ENCODE measurements at places on chromosomes 2 and 18.

DNA sequence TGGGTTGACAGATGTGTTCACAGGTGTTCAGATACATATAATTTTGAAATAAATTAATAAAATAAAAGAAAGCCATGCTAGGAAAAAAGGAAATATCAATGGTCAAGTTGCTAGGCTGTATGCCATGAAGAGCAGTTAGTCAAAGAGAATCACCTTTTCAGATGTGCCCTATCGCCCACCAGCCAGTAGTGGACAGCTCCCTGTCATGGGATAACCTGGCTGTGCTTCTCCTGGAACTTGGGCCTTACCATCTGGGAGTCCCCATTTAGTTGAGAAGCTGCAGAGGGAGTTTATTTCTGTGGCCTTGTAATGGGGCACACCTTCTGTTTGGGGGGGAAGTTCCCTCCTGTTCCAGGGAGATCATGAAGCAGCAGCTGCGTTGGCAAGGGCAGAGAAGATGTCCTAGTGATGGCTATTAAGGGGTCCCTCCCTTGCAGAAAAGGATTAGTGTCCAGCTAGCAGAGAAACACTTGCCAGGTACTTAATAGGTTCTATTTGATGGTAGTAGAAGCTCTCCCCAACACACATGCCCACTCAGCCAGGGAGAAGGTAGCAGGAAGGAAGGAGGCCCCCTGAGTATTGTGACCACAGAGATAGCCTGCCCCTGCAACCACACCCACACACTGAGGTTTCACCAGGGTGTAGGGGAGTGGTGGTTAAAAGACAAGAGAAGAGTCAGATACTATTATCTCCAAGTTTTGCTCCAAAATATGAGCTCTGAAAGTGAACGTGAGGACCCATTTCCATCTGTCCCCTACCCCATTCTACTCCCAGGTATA, 117.7 kb downstream of the B3GNT2 start:
- no peak for DNase-seq

DNA sequence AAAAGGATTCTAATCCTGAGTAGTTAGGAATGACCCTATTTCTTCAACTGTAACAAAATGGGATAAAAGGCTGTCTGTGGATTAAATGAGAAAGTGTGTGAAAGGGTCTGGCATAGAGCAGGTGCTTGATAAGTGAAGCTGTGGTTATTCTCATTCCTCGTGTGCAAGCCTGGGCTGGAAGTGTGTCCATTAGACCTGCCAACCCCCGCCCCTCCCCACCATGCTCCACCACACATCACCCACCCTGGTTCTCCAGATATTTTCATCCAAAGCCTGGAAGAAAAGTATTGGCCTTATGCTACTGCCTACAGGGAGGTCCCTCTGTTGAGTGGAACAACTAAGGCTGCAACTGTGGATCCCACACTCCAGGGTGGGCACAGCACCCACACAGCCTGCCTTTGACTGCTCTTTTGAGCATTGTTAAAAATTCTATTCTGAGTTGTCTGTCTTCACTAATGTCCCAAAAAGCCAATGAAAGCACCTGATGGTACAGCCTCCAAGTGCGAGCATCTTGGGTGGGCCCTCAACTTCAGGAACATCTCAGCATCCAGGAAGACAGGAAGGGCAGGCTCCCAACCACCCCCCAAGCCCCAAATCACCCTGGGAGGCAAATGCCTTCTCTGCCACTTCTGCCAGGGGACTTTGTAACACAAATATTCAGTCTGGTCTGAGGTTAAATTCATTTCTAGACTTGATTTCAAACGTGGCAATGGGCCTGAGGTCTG, 102.8 kb upstream of the PPP1CB start:
- DNase-seq: no peak

- no peak for DNase-seq
Measured at GRCh38 chr18:23872701-23873550, 141.6 kb upstream of the TTC39C start.

DNA sequence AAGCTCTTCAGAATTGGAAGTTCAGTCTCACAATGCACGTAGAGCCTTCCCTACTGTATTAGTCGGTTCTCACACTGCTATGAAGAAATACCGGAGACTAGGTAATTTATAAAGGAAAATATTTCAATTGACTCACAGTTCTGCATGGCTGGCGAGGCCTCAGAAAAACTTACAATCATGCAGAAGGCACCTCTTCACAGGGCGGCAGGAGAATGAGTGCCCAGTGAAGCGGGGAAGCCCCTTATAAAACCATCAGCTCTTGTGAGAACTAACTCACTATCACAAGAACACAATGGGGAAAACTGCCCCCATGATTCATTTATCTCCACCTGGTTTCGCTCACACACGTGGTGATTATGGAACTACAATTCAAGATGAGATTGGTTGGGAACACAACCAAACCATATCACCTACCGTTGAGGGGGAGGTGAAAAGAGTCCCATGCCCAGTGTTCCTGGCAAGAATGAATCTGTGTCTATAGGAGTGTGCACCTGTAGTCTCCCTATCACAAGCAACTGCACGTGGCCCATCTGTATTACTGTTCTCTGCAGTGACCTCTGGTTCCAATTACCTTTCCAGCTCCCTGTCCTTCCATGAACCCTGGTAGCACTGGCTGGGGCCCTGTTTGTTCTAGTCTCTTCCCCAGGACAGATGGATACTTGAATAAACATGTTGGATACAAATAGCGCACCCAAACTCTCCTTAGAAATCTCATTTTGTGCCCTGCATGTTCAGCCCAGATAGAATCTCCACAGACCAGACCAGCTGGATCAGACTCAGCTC, 44.4 kb upstream of the ATL2 start:
- no peak for DNase-seq

DNA sequence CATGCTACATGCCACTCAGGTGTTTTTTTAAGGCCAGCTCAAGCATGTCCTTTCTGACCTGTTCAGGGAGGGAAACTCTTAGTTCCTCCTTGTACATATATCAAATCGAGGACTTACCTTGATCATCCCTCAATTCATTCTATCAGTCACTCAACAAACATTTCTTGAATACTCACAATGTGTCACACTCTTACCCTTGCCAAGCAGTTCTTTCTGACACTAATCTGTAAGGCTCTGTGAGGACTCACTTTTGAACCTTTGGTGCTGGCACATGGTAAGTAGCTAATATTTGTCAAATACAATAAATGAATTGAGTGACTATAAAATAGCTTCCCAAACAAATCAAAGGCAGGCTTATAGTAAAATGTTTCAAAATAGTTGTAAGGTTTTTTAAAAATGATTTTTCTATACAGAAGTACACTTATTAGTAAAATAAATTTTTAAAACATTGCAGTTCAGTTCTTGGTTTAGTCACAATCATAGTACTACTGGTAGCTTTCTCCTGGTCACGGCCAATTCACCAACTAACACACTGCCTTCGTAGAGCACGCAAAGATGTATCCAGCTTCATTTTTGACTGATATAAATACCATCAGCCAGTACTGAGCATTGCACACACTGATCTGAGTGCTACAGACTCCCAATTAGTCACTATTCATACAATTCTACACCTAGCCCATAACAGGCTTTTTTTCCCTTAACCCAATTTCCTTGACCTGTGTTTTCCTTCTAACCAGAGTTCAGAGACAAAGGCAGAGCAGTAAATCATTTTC, 50.9 kb downstream of the ZEB2 start:
- DNase-seq: no peak

GRCh38 chr2:80080957-80081356, 223.6 kb downstream of the LRRTM1 start:
- no peak for DNase-seq

GRCh38 chr2:43803113-43803512, 29.3 kb downstream of the DYNC2LI1 start:
- no peak for DNase-seq

GRCh38 chr2:73112026-73112912, 479 bp downstream of the RAB11FIP5 start:
- no peak for DNase-seq

- DNase-seq: no peak
Measured at GRCh38 chr2:241213041-241213440, 24.6 kb downstream of the ANO7 start.

- DNase-seq: no peak
Measured at GRCh38 chr18:44871771-44872170, 191.1 kb downstream of the SETBP1 start.

- no peak for DNase-seq
Measured at GRCh38 chr2:238985931-238986446, 138.1 kb downstream of the TWIST2 start.

- DNase-seq: no peak
Measured at GRCh38 chr2:109052922-109053321, 63.9 kb upstream of the EDAR start.

GRCh38 chr18:21741562-21742314, 1.1 kb downstream of the MIB1 start:
- DNase-seq: peak; percentile 46

GRCh38 chr2:139293992-139294548, 513.9 kb upstream of the NXPH2 start:
- no peak for DNase-seq

- DNase-seq: no peak
Measured at GRCh38 chr2:177551989-177552421, 159.4 kb downstream of the AGPS start.

- DNase-seq: no peak
Measured at GRCh38 chr2:216119986-216120385, 10.8 kb downstream of the XRCC5 start.

DNA sequence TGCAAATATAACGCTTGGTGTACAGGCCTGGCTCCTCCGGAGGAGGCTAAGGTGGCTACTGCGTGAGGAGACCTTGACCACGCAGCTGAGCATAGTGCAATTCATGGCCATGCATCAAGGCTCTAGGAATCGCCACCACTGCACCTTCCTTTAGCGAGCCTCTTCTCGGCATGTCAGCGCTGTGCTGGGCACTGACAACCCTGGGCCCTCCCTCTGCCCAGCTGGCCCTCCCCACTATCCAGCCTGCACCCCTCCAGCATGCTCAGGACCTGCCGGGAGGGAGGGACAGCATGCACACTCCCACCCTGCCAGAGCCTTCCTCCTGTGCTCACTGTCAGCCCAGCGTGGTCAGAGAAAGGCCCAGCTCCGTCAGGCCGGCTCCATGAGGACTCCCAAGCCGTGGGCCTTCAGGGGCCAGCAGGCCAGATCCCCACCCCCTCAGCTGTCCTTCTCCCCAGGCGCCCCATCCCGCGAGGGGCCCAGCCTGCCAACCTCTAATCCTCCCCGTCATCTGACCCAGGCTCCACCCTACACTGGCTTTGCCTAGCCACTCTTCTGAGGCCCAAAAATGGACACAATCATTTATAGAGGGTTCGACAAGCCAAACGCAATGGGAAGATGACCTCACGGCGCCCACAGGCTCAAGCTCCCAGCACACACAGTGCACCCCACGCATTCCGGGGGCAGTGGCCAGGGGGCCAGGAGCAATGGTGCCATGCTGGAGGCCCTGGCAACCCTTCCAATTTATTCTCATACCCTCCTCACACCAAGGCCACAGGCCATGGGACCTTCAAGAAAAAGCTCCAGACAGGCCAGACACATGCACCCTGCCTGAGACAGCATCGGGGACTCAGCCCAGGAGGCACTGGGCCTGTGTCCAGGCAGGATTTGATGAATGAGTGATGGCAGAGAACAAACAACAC, 3.5 kb downstream of the BIN1 start:
- no peak for DNase-seq

DNA sequence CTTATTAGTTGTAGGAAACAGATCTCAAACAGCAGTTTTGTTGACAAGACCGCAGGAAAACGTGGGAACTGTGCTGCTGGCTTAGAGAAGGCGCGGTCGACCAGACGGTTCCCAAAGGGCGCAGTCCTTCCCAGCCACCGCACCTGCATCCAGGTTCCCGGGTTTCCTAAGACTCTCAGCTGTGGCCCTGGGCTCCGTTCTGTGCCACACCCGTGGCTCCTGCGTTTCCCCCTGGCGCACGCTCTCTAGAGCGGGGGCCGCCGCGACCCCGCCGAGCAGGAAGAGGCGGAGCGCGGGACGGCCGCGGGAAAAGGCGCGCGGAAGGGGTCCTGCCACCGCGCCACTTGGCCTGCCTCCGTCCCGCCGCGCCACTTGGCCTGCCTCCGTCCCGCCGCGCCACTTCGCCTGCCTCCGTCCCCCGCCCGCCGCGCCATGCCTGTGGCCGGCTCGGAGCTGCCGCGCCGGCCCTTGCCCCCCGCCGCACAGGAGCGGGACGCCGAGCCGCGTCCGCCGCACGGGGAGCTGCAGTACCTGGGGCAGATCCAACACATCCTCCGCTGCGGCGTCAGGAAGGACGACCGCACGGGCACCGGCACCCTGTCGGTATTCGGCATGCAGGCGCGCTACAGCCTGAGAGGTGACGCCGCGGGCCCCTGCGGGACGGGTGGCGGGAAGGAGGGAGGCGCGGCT, at the start of gene TYMS:
TSS of gene TYMS (plus strand) at position 343 of the 690 bp plus-strand sequence. CDS start at position 433, 90 bp downstream.
- DNase-seq: peak; percentile 88

DNA sequence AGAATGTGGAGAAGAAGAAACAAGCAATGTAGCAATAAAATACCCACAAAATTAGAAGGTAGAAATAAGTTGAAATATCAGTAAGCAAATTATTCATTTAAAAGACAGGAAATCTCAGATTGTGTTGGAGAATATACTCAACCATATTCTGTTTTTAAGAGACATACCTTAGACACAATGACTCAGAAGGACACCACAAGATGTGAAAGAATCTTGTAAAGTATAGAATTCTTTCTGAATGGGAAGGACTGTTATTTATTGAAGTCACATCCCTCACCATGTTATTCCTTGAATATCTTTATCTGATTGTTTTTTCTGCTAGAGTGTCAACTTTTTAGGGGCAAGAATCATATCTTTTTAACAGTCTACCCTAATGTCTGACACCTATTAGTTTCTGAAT, 50.4 kb downstream of the CTAGE1 start:
- DNase-seq: no peak

- DNase-seq: no peak
Measured at GRCh38 chr2:69210385-69210784, 176.6 kb downstream of the GFPT1 start.

GRCh38 chr2:39247512-39248043, 3.8 kb upstream of the CDKL4 start:
- DNase-seq: no peak

- no peak for DNase-seq
Measured at GRCh38 chr2:128496700-128497099, 178.0 kb upstream of the HS6ST1 start.

- DNase-seq: no peak
Measured at GRCh38 chr2:188353282-188353681, 61.6 kb downstream of the GULP1 start.

DNA sequence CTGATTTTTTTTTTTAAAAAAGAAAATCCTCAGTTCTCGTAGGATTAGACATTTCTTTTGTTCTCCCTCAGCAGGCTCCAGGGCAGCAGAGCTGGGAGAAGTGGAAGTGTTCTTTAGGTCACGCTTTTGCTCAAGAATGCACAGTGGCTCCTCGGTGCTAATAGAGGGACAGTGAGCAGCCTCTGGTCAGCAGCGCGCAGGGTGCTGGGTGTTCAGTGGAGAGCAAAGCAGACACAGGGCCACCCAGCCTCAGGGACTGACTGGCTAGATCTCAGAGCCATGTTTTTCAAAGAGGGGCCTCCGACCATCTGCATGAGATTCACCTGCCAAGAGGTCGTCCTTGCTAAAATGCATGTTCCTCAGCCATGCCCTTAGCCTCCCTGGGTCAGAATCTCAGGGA, 218.8 kb downstream of the HAUS1 start:
- DNase-seq: no peak

- DNase-seq: peak; percentile 38
Measured at GRCh38 chr2:67463810-67464209, 66.7 kb downstream of the ETAA1 start.
